ENCODE measurements at places on chromosomes 13 and 19.
A peak's percentile ranks its signal among the peaks of the same experiment; 100 is the strongest.

GRCh38 chr13:90485436-90485835, 862.1 kb upstream of the MIR17HG start:
- DNase-seq: no peak

DNA sequence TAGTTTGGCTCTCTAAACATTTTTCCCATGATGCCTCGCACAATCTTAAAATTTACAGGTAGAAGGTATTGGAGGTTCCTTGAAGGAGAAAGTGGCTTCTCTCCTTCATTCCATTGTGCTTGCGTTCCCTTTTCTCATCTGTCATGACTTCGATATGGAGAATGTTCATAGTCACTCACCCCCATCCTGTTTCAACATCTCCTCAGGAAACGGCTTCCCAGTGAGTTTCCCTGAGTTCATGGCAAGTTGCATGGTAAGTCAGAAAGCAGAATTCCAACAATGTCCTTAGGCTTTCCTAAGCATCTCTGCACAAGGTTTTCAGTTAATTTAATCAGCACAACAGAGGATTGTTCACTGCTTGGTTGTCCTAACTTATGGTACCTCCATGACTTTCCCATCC, 581.8 kb upstream of the SLITRK5 start:
- no peak for DNase-seq

DNA sequence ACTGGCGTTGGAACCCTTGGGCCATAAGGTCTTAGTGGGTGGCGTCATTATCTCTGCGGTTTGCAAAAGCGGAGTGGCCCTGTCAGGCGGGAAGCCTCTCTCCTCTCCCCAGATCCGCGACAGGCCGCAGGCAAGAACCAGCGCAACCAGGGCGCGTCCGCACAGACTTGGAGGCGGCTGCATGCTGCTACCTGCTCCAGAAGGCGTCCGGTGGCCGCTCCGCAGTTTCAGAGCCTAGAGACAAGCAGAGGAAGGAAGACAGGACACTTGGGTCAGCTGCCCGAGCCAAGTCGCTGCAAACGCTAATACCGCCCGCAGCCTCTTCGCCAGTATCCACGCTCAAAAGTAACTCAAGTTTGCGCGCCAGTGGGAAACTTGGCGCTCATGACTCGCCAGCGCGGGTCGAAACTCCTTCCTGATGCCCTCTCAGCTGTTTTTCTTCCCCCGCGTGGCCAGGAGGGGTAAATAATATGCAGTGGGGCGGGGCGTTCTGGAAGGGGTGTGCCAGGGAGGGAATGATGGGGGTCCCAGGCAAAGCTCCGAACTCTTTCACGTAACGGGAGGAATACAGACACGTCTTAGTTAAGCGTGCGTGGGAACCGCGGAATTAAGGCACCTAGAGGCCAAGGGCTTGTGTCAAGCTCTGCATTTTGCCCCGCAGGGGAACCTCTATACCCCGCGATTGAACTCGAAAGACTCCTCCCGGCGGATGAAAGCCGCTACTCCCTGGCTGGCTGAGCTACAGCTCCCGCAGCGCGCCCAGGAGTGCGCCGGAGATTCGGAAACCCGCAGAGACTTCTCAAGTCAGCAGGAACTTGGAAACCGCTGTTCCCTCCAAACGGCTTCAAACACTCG, at the start of gene EDNRB:
Gene EDNRB, minus strand, starts transcription at position 441 of the 855 bp plus-strand sequence. Its CDS starts 258 bp downstream, at position 183.
- no peak for DNase-seq

DNA sequence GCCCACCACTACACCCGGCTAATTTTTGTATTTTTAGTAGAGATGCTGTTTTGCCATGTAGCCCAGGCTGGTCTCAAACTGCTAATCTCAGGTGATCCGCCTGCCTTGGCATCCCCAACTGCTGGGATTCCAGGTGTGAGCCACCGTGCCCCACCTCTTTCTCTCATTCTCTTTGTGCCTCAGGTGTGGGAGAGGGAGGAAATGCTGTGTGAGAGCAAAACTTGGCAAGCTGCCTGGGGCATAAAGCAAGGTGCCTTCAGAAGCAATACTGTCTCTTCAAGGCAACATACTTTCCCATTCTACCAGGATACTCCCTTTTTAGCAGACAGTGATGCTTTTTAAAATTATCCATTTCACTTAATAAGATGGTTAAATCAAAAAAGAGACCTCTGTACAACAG, 53.2 kb upstream of the RFC3 start:
- DNase-seq: no peak

DNA sequence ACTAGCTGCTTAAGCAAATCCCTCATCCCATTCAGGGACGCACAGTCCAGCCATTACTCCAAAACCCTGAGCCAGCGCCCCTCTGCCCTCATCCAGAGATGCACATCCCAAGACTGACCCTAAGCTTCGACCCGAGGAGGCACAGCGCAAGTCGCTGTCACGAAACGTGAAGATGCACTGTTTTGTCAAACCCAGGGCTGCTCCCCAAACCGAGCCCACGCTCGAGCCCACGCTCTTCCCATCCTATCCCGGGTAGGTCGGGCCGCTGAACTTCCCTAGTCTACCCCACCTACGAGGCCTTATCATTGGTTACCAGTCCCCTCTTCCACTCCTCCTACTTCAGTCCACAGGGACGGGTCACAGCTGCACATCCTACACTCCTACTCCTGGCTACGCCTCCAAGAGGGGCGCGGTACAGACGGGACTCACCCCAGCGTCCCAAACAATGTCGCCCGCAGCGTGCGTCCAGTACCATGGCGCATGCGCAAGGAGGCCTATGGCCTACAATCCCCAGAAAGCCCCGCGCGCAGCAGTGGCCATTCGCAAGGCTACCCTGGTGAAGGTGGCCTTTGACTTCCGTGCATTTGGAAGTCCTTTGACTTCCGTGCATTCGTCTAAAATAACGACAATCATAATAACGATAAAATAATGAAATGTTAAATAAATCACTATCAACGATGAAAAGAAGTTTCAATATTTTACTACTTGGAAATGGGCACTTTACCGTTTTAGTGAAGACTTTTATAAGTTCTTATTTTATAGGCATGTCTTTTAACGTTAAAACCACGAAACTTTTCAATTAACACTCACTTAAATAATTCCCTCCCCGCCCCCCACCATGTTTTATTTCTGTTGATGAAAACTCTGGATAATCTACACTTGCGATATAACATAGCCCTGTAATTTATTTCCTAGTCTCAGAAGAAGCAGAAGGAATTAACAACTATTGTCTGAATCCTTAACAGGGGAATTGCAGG, at the start of gene ZNF285:
Gene ZNF285, minus strand, starts transcription at position 470 of the 977 bp plus-strand sequence. CDS start 4,395 bp downstream, outside the sequence.
- peak; percentile 22 for DNase-seq

DNA sequence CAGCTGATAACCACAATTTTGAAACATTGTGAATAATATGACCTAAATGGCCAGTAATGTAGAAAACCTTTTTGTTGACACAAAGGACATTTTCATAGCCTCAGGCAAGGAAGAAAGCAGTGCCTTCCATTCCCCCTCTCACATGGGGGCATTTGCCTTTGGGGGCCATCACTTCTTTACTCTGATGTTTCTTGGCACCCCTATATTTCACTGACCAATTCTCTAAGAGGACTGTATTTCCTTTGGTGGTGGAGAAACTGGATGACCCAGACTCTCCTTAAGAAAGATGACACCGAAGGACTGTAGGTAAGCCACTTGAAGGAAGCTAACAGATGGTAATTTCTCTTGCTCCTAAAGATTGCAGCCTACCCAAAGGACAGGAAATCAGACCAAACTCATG, 254.6 kb downstream of the DCLK1 start:
- no peak for DNase-seq

DNA sequence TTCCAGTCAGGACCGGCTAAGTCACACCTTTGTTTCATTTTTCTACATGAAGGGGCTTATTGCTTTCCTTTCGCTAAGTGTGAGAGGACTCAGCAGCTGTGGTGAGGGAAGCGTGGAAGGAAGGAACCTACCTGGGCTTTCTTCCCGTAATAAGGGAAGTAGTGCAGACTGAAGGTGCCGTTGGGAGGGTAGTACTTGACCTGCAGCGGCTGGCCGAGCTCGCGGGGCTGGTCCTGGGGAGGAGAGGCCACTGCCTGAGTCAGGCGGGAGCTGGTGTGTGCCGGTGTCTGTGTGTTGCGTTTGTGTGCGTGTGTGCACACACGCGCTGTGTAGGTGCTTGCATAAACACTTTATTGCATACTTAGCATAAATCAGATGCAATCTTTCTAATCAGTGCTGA, 7.7 kb downstream of the ATP4B start:
- DNase-seq: no peak

GRCh38 chr19:7336321-7336973, 12.3 kb upstream of the ARHGEF18 start:
- no peak for DNase-seq

- DNase-seq: peak; percentile 31
Observed at GRCh38 chr19:42290523-42291434, 11.2 kb upstream of the PRR19 start.

- no peak for DNase-seq
Observed at GRCh38 chr13:35387682-35388250, 88.7 kb downstream of the MAB21L1 start.

- no peak for DNase-seq
Observed at GRCh38 chr19:29538651-29539050, 12.9 kb downstream of the VSTM2B start.

DNA sequence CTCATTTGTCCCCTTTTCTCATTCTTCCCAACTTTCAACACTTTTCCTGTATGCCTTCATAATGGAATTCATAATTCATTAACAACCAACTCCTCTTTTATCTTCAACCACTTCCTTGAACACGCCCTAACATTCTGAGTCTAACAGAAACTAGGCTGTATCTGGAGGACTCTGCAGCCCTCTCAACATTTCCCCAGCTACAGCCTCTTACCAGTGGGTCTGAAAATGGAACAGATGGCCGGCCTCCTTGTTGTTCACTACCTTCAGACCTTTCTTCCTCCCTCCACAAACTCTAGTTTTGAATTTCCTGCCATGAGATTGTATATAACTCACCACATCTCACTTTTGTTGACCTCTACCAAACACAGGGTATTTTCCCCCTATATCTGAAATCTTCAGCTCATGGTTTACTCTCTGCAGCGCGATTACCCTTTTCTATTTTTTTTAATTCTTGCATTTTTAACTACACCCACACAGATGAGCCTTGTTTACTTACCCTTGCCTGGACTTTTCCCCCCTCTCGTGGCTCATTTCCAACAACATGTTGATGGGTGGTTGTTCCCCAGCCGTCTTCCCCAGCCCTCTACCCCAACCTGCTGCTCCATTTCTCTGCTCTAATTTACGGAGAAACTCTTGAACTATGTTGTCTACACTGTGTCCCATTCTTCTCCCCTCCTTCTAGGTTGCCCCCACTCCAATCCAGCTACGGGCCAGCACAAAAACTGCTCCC, 846 bp downstream of the ZNF790 start:
- DNase-seq: no peak

- DNase-seq: peak; percentile 22
Observed at GRCh38 chr19:12913851-12914690, 5.0 kb downstream of the SYCE2 start.

DNA sequence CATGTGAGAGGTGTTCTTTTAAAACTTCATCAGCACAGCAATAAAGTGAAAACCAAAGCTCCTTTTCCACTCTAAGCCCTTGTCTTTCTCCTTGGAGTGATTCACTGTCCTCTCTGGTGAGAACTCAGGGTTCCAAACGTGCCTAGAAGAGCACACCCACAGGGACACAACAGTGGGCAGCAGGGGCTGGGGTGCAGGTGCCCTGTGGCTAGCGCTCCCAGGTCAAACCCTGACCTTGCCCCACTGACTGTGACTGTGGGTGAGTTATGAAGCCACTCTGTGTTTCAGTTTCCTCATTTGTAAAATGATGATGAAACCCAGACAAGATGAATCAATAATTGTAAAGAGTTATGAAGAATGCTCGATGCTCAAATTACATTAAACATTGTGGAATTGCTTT, 37.6 kb upstream of the IGFL1 start:
- no peak for DNase-seq

DNA sequence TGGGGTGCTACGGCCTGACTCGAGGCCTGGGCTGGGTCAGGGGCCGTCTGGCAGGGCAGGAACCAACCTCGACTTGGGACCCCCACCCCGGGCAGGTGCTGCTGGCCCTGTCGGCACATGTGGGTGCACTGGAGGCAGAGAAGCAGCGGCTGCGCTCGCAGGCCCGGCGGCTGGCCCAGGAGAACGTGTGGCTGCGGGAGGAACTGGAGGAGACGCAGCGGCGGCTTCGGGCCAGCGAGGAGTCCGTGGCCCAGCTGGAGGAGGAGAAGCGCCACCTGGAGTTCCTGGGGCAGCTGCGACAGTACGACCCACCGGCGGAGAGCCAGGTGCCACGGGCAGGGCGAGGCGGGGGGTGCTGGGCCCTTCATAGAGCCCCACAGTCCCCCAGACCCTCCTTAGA, 5.9 kb downstream of the KLC3 start:
- DNase-seq: no peak

DNA sequence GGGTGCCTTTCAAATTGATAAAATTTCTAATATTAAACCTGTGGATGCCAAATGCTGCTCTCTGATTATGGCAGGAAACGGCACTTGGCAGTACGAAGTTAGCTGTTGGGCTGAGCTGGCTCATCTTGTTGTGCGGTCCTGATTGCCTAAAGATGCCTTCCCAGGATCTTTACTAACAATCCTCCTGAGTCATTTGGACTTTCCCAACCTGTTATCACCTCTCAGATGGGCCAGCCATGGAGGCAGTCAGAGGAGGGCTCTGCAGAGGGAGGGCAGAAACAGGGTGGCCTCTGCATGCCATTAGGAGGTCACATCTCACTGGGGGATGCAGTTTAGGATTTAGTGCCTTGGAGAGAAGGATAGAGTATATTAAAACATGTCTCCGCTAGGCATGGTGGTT, 27.3 kb downstream of the ALOX5AP start:
- DNase-seq: no peak

GRCh38 chr19:7925171-7925851, 624 bp downstream of the CTXN1 start:
- DNase-seq: peak; percentile 58

- no peak for DNase-seq
Observed at GRCh38 chr19:19077103-19077502, 13.3 kb downstream of the SLC25A42 start.

GRCh38 chr19:1133471-1133929, 29.7 kb downstream of the GPX4 start:
- peak; percentile 73 for DNase-seq

GRCh38 chr19:31668921-31669320, 319.7 kb upstream of the TSHZ3 start:
- no peak for DNase-seq

DNA sequence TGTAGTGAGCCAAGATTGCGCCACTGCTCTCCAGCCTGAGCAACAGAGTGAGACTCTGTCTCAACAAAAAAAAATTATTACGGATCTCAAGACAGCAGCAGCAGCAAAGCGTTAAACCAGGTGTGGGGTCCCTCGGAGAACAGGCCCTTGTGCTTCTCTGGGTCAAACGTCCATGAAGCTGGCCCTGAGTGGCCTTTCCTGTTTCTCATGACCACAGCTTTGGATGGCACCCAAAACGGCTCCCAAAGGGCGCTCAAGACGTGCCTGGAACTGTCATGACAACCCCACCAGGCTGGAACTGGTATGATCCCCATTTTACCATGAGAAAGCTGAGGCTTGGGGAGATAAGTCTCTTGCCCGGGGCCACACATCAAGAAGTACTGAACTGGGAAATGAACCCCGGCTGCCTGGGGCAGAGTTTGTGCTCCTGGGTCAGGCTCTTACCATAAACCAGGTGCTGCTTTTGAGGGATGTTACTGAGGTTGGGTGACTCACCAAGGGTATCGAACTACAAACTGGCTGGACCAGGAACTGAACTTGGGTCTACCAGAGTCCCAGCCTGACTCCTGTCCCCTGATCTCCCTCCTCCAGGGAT, 11.6 kb upstream of the SAMD1 start:
- no peak for DNase-seq

- DNase-seq: no peak
Observed at GRCh38 chr19:47124937-47125668, 5.5 kb upstream of the SAE1 start.

Measured in activated T-helper 1 cell treated with Interleukin-2 at 50 U/mL for 16 hours (primary cell).